Thoracic aorta endothelial cell (primary cell): ENCODE measurements at places on chromosomes 1 and 21. TPM values are rescaled to one million over a fixed set of nuclear protein-coding genes. Genes with fewer than 3 reads are reported as not detected.

Gene SLFNL1
- 0.27 and 0.29 TPM in 2 replicates for total RNA-seq

Gene BLACAT1
- under 0.01 TPM in 1 of 2 replicates, not detected in the other for total RNA-seq

Gene C1orf141
- total RNA-seq, result not detected in 2 replicates

Gene RPS6KA1
- 12.1 and 18.1 TPM in 2 replicates for total RNA-seq

Gene ADAMTS5
- under 0.01 and 0.07 TPM in 2 replicates for total RNA-seq

Gene TOR3A
- total RNA-seq, result 34.7 and 35.1 TPM in 2 replicates

Gene RHD
- not detected in 2 replicates for total RNA-seq

Gene TSACC
- total RNA-seq, result 0.40 TPM in 1 of 2 replicates, not detected in the other

Gene REN
- 0.07 TPM in 1 of 2 replicates, not detected in the other for total RNA-seq

Gene NT5C1A
- total RNA-seq, result not detected in 2 replicates

Gene TNFRSF1B
- 28.1 and 30.5 TPM in 2 replicates for total RNA-seq

Gene TEX38
- not detected in 2 replicates for total RNA-seq

Gene STYXL2
- total RNA-seq, result not detected in 2 replicates

Gene RORC
- total RNA-seq, result 0.13 TPM in 1 of 2 replicates, not detected in the other

Gene TLR5
- total RNA-seq, result 0.27 and 0.72 TPM in 2 replicates

Gene LMX1A
- total RNA-seq, result not detected in 2 replicates

Gene LRRC71
- total RNA-seq, result 0.27 and 0.36 TPM in 2 replicates

Gene CD5L
- not detected in 2 replicates for total RNA-seq

Gene ERICH3
- not detected in 2 replicates for total RNA-seq

Gene SLC1A7
- not detected in 2 replicates for total RNA-seq

Gene PSMA5
- total RNA-seq, result 61.8 and 86.4 TPM in 2 replicates
